HFFc6 (cell line): ENCODE measurements at places on chromosomes 12 and 14.

DNA sequence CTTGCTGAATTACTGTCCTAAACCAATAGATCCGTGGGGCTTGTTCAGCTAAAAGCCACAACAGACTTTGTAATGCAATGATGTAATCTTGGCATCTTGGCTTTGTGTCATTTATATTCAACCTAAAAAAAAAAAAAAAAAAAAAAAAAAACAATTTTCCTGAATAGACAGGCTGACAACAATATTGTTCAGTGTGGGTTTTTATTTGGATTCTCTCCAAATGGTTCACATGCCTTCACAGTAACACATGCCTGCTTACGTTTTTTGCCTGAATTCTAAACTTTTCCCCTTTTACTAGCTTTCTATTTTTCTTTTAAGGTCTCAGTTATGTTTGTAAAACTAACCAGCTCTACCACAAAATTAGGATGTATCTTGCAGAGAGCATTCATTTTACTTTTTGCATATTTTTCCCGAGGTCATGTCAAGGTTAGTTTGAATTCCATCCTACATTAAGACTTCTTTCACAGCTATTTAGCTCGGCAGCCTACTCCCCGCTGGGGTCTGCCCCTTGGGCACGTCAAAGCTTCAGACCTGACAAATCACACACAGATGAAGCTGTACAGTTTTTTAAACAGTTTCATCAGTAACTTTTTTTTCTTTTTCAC, 213.7 kb upstream of the NPAS3 start:
- DNase-seq, result peak; percentile 73

GRCh38 chr12:108424026-108424425, 84.9 kb upstream of the CMKLR1 start:
- no peak for DNase-seq

- no peak for DNase-seq
These were observed 448.1 kb downstream of the BCAT1 start for GRCh38 chr12:24500831-24501230.

DNA sequence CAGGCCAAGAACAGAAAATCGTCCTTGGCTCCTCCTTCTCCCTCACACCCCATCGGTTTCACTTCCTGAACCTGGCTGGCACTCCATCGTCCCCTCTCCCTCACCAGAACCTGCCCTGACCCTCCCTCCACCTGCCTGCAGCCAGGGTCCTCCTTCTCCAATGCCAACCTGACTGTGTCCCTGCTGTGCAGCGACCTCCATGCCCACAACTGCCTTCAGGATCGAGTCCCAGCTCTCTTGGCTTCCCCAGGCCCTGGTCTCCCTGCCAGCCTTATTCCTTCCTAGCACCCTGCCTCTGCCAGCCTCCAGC, 19.8 kb downstream of the HVCN1 start:
- no peak for DNase-seq

DNA sequence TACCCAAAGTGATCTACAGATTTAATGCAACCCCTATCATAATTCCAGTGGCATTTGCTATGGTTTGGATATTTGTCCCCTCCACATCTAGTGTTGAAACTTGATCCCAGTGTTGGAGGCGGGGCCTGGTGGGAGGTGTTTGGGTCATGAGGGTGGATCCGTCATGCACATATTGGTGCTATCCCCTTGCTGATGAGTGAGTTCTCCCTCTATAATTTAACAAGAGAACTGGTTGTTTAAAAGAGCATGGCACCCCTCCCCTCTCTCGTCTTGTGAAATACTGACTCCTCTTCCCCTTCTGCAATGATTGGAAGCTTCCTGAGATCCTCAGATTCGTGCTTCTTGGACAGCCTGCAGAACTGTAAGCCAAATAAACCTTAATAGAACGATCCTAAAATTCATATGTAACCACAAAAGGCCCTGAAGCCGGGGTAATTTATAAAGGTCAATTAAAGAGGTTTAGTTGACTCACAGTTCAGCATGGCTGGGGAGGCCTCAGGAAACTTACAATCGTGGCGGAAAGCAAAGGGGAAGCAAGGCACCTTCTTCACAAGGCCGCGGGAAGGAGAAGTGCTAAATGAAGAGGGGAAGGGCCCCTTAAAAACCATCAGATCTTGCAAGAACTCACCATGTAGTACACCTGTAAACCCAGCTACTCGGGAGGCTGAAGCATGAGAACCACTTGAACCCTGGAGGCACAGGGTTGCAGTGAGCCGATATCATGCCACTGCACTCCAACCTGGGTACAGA, 41.2 kb downstream of the SLC39A9 start:
- DNase-seq, result no peak

GRCh38 chr14:71804992-71805391, 127.2 kb upstream of the RGS6 start:
- DNase-seq, result no peak

GRCh38 chr14:45891417-45892080, 638.5 kb upstream of the MIS18BP1 start:
- no peak for DNase-seq

DNA sequence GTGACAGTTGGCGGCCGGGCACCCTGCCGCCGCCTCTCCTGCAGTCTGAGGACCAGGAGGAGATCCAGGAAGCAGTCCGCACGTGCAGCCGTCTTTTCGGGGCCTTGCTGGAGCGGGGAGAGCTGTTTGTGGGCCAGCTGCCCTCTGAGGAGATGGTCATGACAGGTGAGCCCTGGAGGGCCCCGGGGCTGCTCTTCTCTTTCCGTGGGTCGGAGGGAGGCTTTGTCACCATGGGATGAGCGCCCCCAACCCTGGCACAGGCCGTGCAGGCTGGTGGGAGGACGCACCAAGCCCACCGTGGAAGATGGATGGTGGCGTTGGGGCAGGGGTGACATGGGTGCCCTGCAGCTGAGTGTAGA, 532 bp downstream of the NOC4L start:
- no peak for DNase-seq

GRCh38 chr14:104885973-104886689, 21.1 kb downstream of the CEP170B start:
- DNase-seq, result no peak

GRCh38 chr12:39205969-39206368, 237.0 kb downstream of the KIF21A start:
- no peak for DNase-seq

GRCh38 chr14:65045709-65046108, 56.6 kb downstream of the MAX start:
- DNase-seq, result no peak

GRCh38 chr14:101352567-101352966, 208.7 kb upstream of the DIO3 start:
- DNase-seq, result no peak

- DNase-seq, result no peak
These were observed 196.9 kb upstream of the ALG10 start for GRCh38 chr12:33825442-33825841.

GRCh38 chr14:29215853-29216252, 449.3 kb downstream of the FOXG1 start:
- no peak for DNase-seq

DNA sequence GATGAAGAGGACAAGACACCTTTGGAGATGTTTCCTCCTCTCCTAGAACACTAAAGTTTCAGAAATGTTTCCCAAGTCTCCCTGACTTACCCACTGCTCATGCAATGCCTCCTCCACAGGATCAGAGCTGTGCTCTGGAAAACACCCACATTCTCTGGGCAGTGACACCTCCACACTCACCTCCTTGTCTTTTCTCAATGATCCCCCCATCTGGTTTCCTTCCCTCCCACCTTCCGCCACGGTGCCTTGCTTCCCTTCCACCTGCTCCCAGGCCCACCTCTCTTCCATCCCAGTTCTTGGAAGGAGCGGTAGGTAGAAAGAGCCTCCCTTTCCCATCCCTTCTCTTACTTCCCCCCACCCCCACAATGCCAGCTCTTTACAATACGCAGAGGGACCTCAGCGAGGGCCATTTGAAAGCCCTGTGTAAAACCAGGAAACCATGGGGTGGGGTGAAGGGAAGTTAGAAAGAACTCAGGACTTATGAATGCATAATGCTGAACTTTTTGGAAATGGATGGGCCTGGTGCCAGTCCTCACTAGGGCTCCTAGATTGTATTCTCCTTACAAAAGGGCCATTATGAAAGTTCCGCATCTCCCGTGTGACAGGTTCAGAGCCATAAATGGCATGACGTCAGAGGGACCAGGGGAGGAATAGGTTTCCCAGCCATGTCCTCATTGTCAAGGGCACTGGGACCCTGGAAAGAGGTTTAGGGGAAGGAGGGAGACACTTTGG, 12.8 kb downstream of the FBLN5 start:
- no peak for DNase-seq

DNA sequence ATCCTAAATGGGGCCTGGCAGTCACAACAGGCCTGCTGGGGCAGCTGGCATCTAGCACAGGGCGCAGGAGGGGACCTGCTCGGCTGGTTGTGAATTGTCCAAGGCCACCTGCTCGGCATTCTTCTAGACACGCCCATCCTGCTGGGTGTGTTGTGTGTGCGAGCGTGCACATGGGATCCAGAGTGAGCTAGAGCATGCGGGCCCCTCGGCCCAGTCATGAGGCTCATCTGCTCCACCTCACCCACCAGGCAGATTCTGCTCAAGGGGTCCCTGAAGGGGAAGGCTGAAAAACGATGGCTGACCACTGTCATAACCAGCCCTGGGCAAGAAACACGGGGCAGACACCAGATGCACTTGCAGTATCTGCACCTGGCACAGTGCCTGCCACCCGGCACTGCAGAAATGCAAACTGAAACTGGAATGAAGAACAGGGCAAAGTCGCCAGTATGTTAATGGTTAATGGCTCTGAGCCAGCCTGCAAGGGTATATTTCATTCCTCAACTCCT, 31.8 kb downstream of the MAX start:
- no peak for DNase-seq

DNA sequence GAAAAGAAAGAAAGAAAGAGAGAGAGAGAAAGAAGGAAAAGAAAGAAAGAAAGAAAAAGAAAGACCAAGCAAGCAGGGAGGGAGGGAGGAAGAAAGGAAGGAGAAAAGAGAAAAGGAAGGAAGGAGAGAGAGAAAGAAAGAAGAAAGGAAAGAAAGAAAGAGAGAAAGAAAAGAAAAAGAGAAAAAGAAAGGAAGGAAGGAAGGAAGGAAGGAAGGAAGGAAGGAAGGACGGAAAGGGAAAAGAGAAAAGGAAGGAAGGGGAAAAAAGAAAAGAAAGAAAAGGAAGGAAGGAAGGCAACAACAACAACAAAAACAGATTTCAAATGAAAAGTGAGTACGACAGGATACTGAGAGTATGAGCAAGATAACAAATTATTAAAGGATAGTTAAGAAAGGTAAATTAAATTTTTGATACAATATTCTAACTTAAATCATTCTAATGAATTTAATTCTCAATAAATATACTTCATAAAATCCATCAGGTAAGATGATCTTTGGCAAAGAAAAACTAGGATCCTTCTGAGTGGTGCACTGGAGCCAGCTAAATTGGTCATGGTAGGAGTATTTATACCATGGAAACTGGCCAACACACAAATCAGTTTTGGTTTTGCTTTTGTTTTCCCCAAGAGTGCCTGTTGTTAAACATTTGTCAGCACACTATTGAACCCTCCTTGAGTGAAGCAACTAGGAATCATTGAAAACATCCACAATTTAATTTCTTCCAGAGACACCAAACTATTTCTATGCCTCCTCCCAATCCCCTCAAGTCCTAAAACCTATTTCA, 56.1 kb upstream of the DYRK2 start:
- peak; percentile 23 for DNase-seq

GRCh38 chr14:84254290-84254689, 1275.7 kb upstream of the FLRT2 start:
- DNase-seq, result no peak
